ENCODE measurements at places on chromosomes 3 and 15. TPM values are rescaled to one million over a fixed set of nuclear protein-coding genes. Genes with fewer than 3 reads are reported as not detected.

The XRN1 gene
- 11.2 TPM for polyA plus RNA-seq

The NR1I2 gene
- 8.8 TPM for polyA plus RNA-seq

The ATP6V1A gene
- 23.4 TPM for polyA plus RNA-seq

The TMCO5A gene
- polyA plus RNA-seq: not detected

The C3orf33 gene
- polyA plus RNA-seq: 8.7 TPM

The PPP1R14D gene
- polyA plus RNA-seq: 0.47 TPM

The ROPN1B gene
- polyA plus RNA-seq: not detected

The CFAP44 gene
- 2.1 TPM for polyA plus RNA-seq

The BCHE gene
- polyA plus RNA-seq: not detected

The KCNH8 gene
- polyA plus RNA-seq: 0.04 TPM

The SYNPR gene
- not detected for polyA plus RNA-seq

The PLCB2 gene
- polyA plus RNA-seq: not detected

The OR5K2 gene
- not detected for polyA plus RNA-seq

The CAMK2N2 gene
- 0.12 TPM for polyA plus RNA-seq

The SNX22 gene
- 2.3 TPM for polyA plus RNA-seq

All from HepG2 (cell line).